ENCODE measurements at places on chromosomes 4 and X. TPM values are rescaled to one million over a fixed set of nuclear protein-coding genes. Genes with fewer than 3 reads are reported as not detected.

DNA sequence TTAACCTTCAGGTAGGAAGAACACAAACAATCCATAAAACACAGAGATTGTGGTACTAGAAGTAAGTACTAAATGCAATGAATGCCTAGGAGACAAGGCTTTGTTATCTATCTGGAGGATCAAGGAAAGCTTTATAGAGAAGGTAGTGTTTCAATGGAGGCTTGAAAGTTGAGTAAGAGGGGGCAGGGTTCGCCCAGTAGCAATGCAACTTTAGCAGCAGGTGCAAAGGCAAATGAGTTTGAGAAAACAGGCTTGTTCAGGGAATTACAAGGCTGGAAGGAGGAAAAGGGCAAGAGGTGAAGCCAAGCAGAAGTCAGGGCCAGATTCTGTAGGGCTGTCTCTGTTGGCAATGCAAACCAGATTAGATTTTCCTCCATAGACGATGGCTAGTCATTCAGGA lies 35.5 kb upstream of the AMELX start:
- no peak for DNase-seq

DNA sequence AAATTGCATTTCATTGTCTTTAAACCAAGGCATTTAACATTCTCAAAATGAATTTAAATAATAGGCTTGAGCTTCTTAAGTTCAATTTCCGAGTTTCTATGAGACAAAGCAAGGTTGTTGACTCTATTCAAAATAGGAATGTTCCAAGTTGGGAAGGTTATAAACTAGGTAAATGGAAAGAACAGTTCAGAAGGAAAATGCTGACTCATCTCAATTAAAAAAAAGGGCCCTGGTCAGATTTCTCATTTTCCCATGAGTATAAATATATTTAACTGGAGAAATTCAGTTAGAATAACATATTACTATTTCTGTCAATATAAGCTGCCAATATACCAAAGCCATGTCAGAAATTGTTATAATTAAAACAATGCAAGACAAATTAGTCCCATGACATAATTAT lies 113.8 kb downstream of the ATP8A1 start:
- DNase-seq = no peak

DNA sequence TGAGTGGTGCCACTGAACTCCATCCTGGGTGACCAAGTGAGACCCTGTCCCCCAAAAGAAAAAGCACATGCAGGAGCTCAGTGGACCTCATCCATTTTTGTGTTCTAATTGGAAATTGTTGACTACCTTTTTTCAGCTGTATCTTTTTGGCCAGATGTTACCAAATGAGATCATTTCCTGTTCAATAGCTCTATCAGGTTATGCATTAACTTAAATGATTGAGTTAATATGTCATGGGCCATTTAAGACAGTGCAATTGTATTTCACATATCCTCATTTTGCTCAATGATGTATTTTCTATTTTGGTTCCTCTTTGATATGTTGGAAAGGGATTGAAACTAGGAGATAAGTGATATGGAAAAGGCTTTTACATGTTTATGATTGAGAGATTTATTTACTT lies 26.2 kb upstream of the RHOH start:
- no peak for DNase-seq

GRCh38 chrX:155262970-155263754 lies 1.1 kb downstream of the RAB39B start:
- no peak for DNase-seq

- DNase-seq = no peak
Observed at GRCh38 chr4:13108096-13108495, 376.0 kb downstream of the RAB28 start.

DNA sequence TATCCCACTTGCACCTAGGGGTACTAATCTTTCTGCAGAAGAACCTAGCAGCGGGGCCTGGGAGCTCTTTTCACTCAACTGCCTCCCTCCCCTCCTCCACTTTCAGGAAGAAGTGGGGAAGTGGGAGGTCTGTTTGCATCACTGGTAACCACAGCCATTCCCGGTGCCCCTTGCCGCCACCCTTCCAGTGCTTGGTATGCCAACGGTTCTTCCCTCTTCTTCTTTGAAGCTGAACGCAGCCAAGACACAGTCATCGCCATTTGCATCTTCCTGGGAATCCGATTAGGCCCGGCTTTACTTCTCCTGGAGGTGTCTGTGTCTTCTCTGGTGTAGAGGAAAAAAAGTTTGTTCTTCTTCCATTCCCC lies 47.2 kb upstream of the RBPJ start:
- DNase-seq = peak; percentile 52

DNA sequence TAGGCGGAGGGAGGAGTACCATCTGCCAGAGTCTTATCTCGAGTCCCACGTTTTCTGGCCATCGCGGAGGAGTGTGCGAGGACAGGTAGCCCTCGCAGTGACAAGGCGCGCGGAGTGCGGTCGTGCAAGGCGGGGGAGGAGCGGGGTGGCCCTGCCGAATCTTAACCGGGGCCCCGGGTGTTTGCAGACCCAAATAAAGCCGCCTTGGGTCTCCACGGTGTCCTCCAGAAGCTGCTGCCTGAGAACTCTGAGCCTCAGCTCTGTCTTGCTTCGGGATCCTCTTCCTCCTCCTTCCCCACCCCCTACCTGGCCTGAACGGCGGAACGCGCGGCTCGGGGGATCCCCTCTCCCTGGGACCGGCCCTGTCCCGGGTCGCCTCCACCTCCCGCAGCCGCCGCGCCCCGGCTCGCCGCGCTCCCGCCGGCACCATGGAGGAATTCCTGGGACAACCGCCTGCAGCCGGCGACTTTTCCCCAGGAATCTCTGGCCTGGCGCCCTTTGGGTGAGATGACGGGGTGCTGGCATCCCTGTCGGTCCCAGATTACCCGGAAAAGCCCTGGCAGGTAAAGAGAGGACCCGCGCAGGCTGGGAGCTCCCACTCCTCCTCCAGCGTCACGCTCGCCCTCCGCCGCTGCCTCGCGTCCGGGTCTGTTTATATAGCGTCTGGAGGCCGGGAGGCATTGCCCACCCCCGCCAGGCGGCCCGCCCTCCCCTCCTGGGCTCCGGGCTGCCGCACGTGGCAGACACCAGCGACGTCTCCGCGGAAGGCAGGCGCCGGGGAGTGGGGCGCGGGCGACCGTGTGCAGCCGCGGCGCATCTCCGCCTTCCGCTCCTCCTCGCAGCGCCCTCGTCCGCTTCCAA lies at the start of gene GALNTL6:
Gene GALNTL6 (plus strand): TSS at position 740 of the 861 bp plus-strand sequence.
- no peak for DNase-seq

GRCh38 chrX:12329476-12329875 lies 191.2 kb downstream of the FRMPD4 start:
- DNase-seq = no peak

DNA sequence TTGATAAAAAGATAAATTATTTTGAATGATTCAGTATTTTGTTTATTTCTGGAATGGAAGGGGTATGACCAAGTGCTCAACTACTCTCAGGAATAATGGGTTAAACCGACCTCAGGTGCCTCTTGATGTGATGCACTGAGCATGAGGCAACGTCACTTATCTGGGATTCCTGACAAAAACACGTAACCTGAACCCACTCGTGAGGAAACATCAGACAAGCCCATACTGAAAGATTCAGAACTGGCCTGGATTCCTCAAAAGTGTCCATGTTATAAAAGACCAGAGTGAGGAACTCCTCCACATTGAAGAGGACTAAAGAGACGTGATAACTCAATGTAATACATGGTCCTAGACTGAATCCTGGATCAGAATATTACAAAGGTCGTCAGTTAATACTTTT lies 144.0 kb downstream of the FNIP2 start:
- DNase-seq = no peak

GRCh38 chr4:829761-830600 lies 4.1 kb upstream of the CPLX1 start:
- DNase-seq = no peak

DNA sequence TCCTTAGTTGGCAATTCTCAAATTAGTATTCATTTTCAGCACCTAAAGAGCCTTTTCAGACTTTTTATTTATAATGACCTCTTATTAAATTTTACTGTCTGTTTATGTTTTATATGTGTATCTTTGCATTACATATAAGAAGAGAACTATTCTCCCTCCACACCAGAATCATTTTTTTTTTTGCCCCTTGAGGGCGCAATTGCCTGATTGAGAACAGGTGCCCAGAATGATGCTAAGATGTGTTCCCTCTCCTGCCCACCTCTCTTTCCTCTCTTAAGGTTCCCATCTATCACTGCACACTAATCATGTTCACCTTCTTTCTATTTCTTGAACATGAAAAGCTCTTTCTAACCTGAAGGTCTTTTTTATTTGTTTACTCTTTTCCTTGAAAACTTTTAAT lies 44.2 kb upstream of the ADAM29 start:
- no peak for DNase-seq

DNA sequence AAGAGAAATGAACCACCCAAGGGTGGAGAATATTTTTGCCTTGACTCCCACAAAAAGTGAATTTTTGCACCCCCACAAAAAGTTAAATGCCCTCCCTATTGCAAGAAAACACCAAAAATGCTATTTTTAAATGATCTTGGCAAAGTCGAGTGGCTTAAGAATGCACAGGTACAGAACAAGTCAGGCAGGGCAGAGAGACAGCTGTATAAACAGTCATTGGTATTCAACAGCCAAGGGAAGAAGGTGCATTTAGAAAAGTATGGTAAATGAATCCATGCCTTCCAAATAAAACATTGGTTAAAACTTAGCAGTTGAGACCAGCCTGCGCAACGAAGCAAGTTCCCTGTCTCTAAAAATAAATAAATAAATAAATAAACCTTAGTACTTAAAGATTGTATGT lies 169.3 kb downstream of the CHIC2 start:
- DNase-seq = no peak

- DNase-seq = no peak
Observed at GRCh38 chrX:150329282-150329681, 33.8 kb upstream of the MAMLD1 start.

DNA sequence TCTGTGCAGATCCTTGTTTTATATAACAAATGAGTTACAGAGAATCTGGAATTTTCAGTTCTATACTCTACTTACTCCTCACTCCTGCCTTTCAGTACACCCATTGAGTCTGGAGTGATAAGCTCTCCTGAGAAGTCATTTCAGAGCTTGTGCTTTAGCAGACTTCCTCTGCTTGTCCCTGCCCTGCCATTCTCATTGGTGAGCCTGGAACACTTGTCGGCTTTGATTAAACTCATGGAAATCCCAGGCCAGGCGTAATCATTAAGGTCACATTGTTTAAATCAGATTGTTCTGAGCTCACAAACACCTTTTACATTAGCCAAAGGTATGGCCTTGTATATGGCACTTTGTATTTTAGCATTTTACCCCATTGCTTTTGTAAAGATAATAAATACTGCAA lies 102.7 kb downstream of the CNKSR2 start:
- DNase-seq = no peak

- DNase-seq = no peak
Observed at GRCh38 chr4:10015140-10015753, 6.0 kb downstream of the SLC2A9 start.

ATXN3L gene
- total RNA-seq = not detected

EDA gene
- 12.8 TPM for total RNA-seq

SYP gene
- 1.5 TPM for total RNA-seq

CPE gene
- 64.3 TPM for total RNA-seq

MANBA gene
- 27.3 TPM for total RNA-seq

MAGEB10 gene
- not detected for total RNA-seq

ALB gene
- total RNA-seq = not detected

Measured in left ventricle myocardium superior (tissue), 1 donor.